H54 (cell line): ENCODE measurements at places on chromosomes 16 and 17.

DNA sequence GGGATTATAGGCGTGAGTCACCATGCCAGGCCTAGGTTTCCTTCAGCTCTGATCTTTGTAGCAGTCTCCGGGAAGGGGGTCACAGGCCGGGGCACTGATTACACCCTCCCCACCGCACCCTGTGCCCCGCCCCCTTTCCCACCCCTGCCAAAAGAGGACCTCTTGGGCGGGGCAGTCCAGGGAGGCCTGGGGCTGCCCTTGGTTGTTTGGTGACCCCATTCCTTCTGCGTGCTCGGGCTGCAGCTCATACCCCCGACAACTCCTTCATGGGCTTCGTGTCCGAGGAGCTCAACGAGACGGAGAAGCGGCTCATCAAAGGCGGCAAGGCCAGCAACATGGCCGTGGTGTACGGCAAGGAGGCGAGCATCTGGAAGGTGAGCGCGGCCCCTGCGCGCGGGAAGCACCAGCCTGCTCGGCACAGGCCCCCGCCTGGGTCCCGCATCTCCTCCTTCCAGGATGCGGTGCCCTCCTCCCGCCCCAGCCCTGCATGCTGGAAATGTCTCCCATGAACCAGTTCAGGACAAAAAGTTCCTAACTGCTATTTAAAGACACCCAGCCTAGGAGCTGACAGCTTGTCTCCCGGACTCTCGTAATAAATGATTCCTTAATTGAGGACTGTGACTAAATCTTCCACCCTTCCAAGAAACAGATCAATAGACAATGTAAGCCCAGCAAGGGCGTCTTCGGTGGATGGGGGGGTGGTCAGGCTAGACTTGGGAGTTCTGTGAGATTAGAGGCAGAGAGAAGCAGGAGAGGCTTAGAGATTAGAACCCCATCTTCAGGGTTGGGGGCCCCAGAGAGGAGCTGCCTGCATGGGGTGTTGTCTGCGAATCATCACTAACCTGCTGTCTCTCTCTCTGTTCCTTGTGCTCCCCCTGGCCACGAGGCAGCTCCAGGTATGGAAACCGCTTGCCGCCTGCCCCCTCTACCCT lies 64.5 kb downstream of the MGAT5B start:
- no peak for DNase-seq

GRCh38 chr17:63153488-63153887 lies 187.5 kb downstream of the TANC2 start:
- no peak for DNase-seq

DNA sequence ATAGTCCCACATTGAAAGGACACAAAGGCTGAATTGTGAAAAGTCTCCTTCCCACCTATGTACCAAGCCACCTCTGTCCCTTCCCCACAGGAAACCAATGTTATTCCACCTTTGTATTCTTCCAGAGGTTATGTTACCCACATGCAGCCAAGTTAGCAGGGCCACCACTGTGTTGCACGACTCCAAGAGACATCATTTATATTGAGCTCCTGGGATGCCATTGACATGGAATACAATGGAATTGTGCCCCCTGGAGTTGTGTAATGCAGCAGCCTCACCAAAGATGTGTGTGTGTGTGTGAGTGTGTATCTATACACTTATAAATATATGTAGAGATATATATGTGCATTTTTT lies 21.6 kb upstream of the MSI2 start:
- DNase-seq: no peak

DNA sequence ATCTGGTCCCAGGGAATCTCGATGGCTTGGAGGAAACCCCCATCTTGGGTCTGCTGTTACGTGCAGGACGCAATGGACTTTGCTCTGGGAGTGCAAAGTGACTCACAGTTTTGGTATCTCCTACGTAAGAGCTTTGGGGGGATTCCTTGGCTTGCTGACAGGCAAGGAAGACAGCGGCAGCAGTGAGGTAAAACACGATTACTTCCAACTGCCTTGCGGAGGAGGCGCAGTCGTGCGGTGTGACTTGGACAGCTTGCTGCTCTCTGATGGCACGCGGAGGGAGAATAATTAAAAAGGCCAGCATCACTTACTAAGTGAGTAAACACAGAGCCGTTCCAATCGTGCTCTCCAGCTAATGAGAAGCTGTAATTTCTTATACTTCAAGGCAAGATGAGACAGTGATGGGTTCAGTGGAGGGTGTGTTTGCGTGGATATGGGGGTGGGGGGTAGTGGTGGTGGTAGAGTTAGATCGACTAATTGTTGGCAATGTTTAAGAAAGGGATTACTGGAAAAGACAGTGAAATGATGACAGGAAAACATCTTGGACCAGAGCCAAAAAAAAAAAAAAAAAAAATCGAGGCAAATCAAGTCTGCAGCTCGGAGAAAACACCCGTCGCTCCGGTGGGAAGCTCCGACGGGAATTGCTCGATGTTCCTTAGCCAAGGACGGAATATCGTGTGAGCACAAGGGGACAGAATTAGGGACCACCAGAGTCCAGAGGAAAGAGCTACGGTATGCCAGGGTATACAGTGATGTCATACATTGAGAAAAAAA lies 184.8 kb upstream of the ZFHX3 start:
- no peak for DNase-seq

DNA sequence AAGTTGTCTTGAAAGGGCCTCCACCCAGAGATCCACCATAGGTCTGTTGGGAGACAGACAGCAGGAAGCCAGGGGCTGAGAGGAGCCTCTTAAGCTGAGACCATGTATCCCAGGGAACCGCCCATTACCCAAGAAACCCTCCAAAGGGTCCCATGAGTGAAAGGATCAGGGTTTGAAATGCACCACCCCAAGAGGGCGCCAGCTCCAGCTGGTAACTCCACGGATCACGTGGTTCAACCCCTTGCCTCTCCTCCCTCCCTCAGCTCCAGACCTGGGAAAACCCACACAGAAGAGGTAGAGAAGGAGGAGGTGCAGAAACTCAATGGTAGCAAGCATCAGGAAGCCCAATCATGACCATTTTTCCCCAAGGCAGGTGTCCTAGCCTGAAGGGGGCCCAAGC lies 148.7 kb downstream of the AIPL1 start:
- DNase-seq: no peak
